ENCODE measurements at places on chromosomes 2 and 18.

DNA sequence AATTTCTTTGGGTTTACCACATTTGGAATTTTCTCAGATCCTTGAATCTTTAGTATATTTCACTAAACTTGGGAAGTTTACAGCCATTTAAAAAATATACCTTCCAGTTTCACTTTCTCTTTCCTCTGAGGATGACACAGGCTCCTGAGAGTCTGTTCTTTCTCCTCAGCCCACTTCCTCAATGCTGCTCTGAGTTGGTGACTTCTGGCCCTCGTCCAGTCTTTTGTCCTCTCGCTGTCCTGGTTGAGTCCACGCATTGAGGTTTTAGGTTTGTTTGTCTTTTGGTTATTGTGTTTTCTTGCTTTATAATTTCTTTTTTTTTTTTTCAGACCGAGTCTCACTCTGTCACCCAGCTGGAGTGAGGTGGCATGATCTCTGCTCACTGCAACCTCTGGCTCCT is 40.7 kb upstream of the GALR1 start:
- DNase-seq = no peak

DNA sequence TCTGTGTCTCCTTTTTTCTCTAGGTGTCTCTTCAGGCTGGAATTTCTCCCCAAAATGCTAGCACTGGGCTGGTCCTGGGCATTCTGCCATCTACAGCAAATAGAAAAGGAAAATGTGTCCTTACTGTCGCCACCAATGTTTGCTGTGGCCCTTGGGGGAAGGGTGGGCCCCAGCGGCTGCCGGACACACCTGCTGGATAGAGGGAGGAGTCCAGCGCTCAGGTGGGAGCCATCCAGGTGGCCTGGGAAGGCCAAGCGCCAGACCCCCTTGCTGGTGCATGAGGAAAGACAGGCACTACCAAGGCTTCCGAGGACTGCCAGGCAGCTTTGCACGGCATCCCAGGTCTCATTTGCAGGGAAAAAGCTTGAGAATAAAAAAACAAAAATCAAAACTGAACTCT is 147.7 kb upstream of the GATA6 start:
- no peak for DNase-seq

- no peak for DNase-seq
Observed at GRCh38 chr2:67451086-67451832, 54.1 kb downstream of the ETAA1 start.

DNA sequence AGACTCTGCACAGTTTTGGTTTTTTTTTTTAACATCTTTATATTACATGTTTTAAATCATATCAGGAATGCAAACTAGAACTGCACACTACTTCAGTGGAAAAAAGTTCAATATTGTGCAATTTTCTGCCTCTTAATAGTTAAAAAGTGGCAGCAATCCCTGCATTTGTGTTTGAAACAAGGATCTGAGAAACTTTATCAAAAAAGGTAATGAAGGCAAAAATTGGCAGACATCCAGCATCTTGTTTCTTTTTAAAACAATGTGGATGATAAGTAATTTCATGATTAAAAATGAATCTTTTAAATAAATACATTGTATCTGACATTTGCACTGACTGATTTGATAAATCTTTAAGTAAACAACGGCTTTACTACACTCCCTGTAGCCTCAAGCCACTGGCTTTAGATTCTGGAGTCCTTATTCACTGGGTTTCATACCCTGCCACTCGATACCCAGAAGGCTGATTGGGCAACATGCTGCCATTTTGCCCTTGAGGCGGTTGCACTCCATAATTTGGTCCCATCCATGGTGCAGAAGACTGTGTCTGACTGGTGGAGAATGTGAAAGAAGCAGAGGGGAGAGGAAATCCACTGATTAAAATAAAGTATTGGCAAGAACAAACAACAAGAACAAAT is 21.6 kb upstream of the C2orf42 start:
- no peak for DNase-seq

DNA sequence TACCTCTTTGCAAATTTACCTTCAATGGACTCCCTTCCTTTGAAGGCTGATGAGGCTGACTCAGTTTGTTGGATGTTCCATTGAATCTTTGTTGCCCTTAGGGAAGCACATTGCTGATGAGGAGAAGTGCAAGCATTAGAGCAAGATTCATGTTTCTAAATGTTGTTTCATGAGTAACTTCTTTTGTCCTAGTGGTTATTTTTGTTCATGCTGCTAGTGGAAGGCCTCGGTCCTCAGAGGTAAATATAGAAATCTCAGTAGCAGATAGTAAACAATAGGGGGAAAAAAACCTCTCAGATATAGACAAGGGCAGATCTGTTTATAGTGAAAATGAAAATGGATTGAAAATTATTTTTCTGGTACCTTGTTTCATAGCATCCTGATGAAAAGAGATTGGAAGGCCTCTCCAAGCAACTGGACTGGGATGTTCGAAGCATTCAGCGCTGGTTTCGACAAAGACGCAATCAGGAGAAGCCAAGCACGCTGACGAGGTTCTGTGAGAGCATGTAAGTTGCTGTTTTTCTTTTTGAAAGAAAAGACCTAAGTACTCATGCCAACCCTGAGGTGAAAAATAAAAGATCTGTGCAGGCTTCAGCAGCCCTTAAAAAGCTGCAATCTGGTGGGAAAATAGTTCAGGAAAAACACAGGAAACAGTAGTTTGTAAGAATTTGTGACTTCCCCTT is 104.9 kb downstream of the CERS6 start:
- DNase-seq = no peak

DNA sequence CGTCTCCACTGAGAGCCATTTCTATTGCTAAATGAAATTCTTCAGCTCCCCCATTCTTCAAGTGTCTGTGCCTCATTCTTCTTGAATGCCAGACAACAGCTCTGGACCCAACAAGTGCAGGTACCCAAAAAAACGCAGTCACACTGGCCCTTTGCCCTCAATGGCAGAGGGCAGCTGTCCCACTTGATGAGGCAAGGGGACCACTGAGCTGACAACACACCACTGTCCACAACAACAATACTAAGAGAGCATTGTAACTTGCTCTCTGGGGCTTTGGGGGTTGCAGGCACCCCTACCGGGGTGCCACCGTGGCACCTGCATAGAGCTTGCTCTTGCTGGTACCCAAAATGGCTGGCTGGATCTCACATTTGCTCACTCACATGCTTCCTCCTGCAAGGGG is 827.0 kb upstream of the DDX18 start:
- DNase-seq = no peak

- no peak for DNase-seq
Observed at GRCh38 chr2:48122166-48122565, 215.9 kb upstream of the FBXO11 start.

DNA sequence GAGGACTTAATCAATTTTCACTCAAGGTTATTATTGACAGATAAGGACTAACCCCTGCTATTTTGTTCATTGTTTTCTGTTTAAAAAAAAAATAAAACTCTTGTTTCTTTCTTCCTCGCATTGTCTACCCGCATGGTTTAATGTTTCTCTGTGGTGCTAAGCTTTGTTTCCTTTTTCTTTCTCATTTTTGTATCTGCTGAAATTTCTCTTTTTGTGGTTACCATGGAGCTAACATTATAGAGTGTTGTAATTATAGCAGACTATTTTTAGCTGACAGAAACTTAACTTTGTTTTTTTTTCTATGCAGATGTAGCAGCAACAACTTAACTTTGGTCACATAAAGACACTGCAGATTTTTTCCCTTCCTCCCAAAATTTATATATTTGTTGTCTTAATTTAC is 43.1 kb upstream of the CHN1 start:
- DNase-seq = no peak

GRCh38 chr2:66929632-66930338 is 467.3 kb upstream of the ETAA1 start:
- DNase-seq = peak; percentile 22

- no peak for DNase-seq
Observed at GRCh38 chr2:100862081-100862480, 42.1 kb downstream of the NPAS2 start.

DNA sequence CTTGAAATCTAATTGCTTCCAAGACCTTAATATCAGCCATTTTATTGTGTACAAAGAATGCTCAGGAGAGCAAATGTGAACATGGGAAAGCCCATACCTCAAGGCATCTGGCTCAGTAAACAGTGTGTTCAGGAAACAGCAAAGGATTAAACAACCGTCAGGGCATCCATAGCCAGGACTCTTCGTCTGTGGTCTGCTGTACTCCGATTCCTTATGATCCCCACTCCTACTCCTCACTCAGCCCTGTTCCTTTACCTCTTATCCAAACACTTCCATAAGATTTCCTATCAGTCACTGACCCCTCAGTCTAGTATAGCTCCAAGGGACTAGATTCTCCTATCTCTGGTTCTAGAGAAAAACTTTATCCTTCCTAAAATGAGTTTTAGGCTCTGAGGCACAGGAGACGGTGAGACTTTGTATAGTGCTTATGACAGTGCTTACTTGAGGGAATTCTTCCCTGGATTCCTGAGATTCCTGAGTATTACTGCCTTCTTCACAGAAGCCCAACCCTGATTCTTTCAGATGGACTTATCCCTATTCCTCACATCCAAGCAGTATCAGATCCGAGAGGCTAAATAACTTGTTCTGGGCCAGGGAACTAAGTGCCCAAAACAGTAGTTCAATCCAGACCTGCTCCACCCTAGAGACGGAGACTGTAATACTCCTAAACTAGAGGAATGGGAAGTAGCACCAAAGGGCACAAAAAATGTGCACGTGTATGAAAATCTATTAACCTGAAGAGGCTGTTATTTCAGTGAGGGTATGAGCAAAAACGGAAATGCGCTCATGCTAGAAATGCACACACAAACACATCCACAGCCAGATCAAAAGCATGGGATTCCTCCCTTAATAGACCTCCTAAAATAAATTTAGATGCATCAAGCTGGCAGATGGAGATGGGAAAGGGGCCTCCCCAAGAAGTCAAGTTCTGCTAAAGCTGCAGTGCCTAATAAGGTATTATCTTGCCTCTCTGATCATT is 42.1 kb upstream of the SIGLEC15 start:
- peak; percentile 30 for DNase-seq

DNA sequence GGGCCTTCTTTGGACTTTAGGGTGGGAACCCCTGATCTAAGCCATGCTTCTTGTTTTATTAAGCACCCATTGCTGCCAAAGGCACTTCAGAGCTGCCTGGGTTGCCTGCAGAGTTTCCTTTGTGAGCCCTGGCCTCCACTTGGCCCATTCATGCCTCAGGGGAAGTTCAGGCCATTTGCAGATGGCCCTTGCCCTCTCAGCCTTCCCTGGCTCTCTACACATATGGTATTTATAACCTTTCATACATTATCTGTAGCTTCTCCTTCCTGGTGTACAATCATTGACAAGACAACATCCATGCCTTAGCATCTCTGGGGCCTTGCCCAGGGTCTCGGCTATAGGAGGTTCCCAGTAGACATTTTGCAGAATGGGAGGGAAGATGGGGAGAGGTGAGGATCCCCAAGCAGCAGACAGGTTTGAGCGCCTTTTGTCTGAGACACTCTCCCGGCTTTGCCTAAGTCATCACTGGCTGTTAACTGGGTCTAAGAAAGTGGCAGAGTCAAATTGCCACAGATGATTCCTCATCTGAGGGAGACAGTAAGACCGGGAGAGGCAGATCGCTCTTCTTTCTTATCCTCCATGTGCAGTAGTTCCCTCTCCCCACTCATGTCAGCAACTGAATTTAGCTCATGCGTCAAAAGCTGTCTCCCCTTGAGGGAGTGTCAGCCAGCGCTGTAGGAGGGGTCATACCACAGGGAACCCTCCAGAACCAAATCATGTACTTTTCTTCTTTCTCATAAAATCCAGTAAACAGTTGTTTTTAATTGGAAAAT is 2.7 kb downstream of the EHD3 start:
- DNase-seq = no peak

- DNase-seq = no peak
Observed at GRCh38 chr2:150732491-150732890, 245.0 kb upstream of the RND3 start.

GRCh38 chr18:54415086-54415485 is 57.4 kb downstream of the C18orf54 start:
- DNase-seq = no peak

- no peak for DNase-seq
Observed at GRCh38 chr2:96866586-96866985, 3.3 kb downstream of the SEMA4C start.

DNA sequence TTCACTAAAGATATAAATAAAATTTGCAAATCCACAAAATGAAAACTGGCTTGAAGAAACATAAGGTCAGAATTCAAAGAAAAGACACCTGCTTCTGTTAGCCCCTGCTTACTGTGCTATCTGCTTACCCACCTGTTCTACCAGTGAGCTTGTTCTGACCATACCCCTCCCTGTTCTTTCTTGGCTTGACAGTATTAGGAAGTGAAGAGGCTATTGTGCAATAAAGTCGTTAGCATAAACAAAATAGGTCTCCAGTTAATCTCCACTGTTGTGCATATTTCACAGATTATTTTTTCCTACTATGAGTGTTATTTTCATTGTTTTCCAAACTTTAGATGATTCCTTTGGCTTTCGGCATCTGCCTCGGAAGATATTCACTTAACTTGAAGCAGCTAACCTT is 322.1 kb downstream of the CCDC85A start:
- DNase-seq = no peak

DNA sequence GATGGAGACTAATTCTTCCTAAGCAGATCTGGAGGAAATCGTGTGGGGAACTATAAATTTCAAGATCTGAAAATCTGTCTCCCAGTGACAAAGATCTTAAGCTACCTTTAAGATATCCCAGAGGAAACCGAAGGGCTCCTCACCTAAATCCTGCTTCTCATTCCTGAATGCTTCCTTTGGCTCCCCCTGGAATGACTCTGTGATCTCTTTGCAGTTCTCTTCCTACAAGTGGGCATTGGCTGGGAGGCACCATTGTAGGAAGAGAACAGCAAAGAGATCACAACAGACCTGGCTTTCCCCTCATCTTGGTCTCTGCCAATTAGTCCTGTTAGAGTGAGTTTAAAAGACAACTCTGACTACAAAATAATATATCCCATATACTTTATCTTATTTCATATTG is 70.0 kb upstream of the KCNH7 start:
- DNase-seq = peak; percentile 21

- peak; percentile 18 for DNase-seq
Observed at GRCh38 chr18:55275039-55275901, 312.7 kb downstream of the TCF4 start.

DNA sequence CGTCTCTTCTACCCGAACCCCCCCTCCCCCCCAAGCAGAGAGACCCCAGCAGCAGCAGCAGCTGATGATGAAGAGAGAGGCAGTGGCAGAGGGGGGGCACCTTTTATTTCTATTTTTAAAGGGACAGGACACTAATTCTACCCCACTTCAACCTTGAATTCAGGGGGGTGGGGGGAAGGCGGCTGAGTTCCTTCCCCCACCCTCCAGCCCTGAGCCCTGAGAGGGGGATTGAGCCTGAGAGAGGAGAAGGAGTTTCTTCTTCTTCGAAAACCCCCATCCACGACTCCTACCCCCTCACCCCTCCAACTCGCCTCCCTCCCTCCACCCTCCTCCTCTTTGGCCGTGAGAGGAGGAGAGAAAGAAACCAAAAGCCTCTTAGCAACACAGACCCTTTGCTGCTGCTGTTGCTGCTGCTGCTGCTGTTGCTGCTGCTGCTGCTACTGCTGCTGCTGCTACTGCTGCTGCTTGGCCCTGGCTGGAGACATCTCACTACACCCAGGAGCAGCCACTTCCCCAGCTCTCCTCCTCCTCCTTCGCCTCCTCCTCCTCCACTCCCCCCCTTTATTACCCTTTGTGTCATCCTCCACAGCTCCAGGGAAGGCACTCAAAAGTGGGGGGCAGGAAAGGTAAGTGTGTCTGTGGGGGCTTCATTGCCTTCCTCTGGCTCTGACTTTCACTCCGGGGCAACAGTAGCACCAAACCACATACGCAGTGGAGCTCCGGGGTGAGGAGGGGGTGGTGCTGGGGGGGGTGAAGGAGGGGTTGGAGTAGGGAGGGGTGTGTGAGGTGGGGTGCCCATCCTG is at the start of gene MBD5:
Gene MBD5, plus strand, starts transcription at position 33 of the 803 bp plus-strand sequence.
- peak; percentile 81 for DNase-seq
